ENCODE measurements at places on chromosomes 12 and 14.

DNA sequence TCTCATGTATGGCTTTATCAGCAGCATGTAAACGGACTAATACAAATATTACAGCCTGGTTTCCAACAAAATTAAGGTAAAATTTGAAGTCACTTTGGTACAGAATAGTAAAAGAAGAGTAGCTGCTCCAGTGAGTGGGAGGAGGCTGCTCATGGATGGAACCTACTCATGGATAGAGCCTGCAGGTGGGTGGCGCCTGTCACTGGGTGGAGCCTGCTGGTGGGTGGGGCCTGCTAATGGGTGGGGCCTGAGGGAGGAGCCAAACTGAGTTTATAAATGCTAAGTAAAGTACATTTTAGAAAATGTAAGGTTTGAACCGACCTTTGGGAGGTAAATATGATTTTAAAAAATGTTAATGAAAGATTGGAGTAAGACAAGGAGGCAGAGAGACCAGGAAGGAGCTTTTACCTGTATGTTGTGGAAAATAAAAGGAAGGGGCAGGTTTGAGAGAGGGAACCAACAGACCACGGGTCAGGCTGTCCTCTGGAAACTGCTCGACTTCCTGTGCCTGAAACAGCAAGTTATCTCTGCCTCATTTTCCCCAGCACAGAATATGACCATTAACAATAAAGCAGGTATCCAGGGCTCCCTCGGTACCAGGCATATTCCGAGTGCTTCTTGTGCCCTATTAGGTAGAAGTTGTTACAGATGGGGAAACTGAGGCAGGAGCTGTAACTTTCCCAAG lies 55.9 kb upstream of the SEL1L start:
- no peak for DNase-seq

DNA sequence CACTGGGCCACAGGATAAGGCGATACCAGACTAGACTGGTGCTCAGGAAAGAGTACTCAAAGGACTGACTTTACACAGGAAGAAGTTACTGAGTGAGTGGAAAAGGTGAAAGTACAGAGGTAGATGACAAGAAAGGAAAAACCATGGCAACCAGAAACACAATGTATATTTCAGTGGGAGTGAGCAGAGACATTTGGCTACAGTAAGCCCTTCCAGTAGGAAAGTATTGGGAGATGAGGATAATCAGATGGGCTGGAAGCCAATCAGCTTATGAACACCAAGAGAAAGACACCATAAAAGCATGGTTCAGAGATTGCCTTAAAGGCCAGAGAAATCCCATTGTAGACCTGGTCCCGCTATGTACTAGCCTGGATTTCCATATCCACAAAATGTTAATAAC lies 51.6 kb downstream of the TMTC1 start:
- DNase-seq: no peak

DNA sequence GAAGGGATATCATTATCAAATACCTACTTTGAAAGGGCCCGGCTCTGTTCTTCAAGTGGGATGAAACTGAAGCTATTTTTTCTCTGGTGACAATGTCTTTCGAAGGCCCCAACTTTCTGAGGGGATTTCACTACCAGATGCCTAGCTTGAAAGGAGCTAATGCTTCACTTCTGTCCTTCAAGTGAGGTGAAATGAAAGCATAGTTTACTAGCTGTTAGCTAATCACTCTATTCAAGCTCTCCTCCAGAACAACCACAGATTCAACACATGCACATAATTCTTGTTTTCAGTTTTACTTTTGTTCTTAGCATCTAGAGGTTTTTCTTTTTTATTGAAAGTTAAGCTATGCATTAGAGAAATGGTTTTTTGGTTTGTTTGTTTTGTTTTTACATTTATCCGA lies 571.4 kb downstream of the NOVA1 start:
- no peak for DNase-seq

DNA sequence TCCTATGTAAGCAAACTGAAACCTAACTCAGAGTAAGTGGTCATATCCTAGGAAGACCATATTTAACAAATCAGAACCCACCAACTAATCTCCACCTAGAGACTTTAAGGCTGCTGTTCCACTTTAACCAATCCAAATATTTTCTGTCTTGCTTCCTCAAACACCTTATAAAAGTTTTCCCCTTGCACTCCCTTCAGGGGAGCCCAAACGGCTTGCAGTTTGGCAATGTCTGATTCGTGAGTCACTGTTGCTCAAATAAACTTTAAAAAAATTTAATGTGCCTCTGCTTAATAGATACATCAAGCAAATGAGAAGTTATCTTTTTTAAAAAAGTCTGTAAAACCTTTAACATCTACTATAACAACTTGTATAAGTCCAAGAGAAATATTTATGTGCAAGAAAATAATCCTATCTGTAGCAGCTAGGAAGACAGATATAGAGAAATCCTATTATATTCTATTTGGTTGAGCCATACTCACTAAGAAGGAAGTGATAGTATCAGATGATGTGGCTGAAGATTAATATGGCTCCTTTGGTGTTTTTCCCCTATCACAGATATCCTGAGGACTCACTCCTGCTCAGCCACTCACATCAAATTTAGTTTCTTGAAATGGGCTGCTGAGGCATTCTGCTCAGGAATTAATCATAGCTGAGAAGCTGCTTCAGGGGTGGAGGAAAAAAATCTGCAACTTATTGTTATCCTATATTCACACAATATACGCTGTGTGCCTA lies 65.1 kb upstream of the DUSP6 start:
- peak; percentile 49 for DNase-seq

DNA sequence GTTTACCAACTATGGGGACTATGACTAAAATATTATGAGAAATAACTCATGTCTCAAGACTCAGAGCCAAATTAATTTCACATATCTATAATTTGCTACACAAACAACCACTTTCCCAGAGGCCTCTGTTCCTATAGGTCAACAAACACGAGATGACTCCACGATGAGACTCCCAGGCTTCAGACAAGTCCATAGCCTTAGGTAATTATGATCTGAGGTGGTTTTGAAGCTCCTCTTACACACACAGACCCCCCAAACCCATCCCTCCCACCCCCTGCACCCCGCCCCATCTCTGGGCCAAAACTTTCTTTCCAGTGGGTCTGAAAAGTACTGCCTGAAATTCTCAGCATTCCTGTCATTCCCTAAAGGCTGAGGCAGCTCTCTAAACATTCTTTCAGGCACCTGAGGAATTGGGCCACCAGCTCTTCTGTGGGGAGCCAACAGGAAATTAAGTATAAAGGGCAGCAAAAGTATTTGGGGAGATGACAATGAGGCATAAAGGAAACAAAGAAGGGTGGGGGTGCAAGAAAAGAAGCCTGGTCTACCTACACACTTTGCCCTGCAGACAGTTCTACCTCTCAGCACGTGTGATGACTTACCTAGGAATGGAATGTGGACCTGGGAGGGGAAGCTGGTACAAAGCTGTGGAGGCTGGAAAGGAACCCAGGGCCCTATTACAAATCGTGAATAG lies 143.6 kb downstream of the PAWR start:
- peak; percentile 56 for DNase-seq

- no peak for DNase-seq
Observed at GRCh38 chr12:2324387-2324786, 271.6 kb downstream of the CACNA1C start.

DNA sequence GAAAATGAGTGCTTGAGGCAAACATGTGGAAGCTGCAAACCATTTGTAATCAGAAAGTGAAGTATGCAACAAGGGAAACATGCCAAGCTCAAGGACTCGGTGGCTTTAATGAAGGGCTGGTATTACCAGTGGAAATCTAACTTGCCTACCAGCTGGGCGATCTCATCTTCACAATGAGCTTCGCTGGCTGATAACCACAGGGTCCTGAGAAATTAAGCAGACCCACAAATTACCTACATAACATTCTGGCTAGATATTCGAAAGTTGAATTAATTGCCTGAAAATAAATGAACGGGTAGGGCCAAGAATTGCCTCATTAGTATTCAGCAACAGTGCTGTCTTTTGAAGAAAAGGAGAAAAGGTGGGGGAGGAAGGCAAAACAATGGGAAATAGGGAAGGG lies 439.4 kb downstream of the PDZRN4 start:
- no peak for DNase-seq

DNA sequence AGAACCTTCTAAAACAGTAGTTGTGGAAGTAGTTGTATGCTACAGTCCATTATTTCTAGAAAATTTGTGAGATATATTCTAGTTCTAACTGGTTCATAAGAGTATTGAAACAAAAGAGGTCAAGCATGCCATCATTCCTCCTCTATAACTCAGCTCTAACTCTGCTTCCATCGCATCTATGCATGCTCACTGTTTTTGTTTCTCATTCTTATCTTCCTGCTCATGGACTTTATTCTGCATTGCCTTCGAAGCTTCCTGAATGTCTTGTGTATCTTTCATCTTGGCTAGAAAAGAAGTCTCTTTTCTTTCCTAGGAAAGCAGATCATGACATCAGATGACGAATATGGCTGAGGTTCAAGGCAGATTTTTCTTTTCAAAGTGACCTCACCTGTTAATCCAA lies 402 bp downstream of the LMNTD1 start:
- DNase-seq: no peak

DNA sequence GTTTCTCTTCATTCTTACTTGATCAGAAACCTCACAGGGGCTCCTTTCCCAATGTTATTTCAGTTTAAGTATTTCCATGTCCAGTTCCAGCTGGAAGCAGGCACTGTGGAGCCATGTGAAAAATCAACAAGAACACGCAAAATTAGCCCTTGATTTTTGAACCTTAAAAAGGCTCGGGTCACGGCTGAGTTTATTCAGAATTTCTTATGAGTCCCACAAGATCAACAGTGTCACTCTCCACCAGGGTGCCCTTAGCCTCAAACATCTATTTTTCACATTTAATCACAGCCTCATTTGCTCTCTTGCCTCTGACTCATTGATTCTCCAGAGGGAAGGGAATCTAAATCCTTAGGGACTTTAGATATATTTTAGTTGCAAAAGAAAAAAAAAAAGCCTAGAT lies 157.7 kb upstream of the AVPR1A start:
- DNase-seq: no peak
